NCI-H1694 (cell line): ENCODE measurements at places on chromosomes 1 and 21.
A peak's percentile ranks its signal among the peaks of the same experiment; 100 is the strongest.

DNA sequence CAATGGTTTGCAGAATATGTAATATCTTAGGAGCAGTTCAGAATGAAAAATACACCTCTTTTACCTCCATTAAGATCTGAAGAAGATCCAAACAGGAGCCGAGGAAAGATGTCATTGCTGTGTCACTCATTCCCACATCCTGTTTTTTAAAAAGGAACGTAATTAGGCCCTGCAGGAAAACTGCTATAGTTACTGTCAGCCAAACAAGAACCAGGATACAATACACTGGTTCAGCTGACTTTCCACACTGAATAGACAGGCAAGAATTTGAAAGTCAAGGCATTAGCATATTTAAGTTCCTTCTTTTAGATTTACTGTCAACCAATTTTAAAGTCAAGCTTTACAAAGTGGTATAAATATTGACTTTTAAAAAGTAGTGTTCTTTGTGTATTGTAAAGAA, 63.8 kb downstream of the IARS2 start:
- DNase-seq = no peak

- DNase-seq = no peak
These were observed 10.3 kb upstream of the PROX1 start for GRCh38 chr1:213977486-213977842.

- peak; percentile 32 for DNase-seq
These were observed 10.9 kb downstream of the S100PBP start for GRCh38 chr1:32828341-32828740.

GRCh38 chr1:5729636-5730145, 262.5 kb downstream of the NPHP4 start:
- no peak for DNase-seq

- DNase-seq = no peak
These were observed 10.4 kb upstream of the KLF17 start for GRCh38 chr1:44108241-44108640.

DNA sequence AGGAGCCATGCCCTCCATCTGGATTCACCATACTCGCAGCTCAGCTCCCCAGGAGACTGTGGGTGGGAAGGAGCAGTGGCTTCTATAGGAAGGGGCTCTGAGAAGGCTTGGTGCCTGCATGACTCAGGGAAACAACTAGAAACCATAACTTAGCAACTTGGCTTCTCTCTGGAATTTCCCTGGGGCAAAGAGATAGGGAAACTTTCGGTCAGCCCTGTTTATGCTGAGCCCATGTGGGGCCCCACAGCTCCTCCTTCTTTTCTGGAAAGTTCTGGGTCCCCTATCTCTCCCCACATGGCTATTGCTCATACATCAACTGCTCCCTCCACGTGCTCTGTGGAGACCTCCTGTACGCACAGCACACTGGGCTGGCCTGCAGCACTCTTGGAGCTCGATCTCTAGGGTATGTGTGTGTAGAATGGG, 39.3 kb downstream of the PLEKHA6 start:
- DNase-seq = no peak

- DNase-seq = no peak
These were observed 61.4 kb downstream of the ALG6 start for GRCh38 chr1:63428815-63429214.

GRCh38 chr1:45272913-45273371, 53.8 kb upstream of the HPDL start:
- no peak for DNase-seq

DNA sequence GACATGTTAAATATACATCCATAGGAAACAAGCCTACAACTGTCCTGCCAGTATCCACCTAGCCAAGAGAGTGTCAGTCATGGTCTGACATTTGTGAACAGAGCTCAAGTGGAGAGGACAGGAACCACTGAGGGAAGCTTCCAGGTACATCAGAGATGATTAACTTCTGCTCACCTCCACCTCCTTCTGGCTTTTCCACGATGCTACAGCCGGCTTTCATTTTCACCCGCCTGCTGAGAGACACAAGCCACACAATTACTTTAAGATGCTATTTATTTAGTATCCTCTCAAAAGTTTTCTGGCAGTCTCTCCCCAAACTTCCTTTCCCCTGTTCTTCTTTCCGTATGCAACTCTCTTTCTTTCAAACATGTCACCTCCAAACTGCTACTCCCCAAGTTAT, 2.1 kb downstream of the ETV3 start:
- no peak for DNase-seq

GRCh38 chr21:42836767-42837301, 42.5 kb downstream of the WDR4 start:
- no peak for DNase-seq

DNA sequence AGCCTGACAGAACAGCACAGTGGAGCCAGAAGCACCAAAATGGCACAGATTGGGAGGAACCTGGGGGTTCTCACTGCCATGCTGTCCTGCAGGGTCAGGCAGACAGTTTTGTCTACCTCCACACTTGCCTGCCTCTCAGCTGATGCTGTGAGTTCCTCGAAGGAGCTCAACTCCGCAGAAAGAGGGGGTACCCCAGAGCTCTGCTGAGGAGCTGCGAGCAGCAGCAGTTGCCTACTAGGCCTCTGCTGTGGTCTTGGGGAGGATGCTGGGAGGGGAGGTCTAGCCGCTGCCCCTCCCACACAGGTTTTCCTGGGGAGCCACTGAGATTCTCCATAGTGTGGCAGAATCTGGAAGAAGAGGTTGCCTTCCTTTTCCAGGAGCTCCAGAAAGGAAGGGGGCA, 192.5 kb downstream of the FOXD2 start:
- no peak for DNase-seq

DNA sequence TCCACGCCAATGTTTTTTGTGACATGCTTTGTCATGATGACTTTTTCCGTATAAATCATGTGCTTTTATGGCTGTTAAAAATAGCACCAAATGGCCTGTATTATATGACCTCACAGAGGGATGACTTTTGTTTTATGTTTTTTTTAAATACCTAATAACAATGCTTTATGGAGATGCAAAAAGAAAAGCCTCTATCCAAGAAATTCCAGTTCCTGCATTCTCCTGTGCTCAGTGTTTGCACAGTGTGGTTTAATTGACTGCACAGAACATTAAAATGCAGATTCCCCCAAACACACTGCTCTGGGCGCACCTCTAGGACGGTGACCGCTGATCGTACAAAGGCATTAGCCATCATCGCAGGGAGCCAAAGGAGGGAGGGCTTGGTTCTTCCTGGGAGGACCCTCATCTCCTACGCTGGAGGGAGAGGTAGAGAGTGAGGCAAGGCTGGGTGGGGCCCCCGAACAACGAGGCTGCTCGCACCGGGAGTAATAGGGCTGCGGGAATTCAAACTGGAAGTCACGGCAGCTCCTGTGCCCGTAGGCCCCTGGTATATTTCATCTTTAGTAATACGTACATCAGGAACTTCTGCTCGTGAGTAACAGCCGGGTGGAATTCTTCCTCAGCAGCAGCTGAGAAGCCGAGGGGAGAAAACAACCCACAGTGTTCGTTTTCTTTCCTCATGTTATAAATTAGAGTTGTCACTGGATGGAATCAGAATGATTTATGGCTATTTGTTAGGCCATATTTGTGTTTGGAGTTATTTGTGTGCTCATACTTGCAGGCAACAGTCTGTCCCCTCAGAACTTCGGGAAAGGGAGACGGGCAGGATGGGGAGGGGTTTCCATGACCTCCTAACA, 465.6 kb downstream of the CAMTA1 start:
- no peak for DNase-seq

DNA sequence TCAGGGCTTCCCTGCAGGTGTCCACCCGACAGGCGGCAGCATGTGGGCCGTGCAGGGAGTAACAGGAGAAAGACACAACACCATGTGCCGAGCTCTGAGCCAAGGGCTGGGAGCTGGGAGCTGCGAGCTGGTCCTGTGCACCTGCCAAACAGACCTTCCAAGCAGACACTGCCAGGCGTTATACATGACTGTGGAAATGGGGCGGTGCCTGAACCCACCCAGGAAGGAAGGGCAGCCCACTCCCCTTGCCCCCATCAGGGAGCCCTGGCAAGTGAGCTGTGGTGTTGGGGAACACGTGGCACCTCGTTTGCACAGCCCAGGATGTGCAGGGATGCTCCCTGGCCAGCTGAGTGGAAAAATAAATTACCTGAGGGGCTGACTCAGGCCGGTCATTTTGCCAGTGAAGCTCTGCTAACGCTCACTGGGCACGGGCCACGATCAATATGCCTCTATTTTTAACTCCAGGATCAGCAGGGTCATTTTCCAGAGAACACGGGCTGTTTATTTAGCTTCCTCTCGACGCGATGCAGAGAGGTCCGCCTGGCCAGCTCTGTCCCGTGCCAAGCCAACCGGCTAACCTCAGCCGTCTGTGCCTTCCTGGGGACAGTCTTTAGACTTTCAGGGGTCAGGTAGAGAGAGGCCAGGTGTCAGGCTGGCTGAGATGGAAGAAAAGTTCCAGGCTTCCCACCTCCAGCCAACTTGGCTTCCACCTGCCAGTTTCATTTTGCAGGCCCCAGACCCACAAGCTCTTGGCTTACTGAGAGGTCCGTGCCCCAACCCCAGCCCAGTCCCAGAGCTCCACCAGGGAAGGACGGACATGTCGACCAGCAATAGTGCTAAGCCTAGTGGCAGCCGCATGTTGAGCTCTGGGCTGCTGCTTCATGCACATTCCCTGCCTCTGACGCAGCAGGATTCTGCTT, 196.7 kb upstream of the VAMP3 start:
- no peak for DNase-seq

DNA sequence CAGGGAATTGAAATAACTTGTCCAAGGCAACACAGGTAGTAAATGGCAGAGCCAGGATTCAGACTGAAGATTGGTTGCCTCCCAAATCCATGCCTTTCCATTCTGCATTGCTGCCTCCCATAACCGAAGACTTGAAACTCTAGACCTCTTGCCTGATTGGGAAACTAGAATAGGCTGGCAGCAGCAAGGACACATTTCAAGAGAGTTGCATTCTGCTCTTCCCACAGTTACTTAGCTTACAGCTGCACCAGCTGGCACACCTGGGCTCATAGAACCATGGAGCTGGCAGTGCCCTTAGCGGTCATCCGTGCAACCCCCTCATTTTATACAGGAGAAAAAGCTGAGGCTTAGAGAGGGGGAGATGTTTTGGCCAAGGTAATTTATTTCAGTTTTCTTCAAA, 8.0 kb downstream of the TRNAU1AP start:
- DNase-seq = no peak

DNA sequence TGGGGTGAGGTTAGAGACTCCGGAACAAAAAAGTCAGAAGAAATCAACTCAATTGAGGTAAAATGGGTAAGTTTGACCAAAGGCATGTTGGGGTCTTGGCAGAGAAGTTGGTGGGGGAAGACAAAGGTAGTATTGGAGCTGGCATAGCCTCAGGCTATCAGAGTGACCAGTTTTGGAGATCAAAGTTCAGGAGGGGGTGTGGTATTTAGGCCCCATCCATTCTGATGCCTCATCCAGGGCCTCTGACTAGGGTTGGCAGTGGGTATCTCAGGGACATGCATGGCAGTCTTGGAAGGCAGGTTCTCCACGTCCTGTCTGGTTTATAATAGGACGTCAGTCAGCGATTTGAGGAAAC, 73.2 kb upstream of the TRABD2B start:
- DNase-seq = no peak

- no peak for DNase-seq
These were observed 35.0 kb upstream of the THEM4 start for GRCh38 chr1:151944126-151944856.

- peak; percentile 13 for DNase-seq
These were observed 197.9 kb upstream of the SGIP1 start for GRCh38 chr1:66335859-66336640.

DNA sequence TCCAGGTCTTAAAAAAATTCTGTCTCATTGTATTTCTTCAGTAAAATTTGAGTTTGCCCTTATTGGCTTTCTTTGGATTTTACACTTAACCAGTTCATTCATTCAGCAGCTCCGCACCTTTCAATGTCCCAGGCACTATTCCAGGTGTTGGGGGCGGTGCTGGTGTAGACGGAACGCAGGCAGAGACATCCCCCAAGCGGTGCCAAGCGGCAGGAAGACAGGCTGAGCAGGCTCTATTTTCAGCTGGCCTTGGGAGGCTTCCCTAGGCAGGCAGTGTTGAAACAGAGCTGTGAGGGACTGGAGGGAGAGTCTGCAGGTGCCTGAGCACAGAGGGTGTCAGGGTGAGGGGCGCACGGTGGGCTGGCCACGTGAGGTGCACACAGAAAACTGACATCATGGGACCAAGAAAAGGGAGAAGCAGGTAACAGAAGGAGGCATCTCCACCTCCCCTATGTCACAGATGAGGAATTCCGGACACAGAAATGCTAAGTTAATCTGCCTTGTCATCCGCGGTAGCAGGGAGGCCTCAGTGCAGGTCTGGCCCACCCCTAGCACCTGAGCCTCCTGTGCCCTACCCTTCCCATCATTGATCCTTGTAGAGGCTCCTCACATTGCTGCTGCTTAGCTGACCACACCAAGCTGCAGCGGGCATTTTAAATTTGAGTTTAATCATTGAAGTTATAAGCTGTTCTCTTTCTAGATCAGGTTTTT, 40.8 kb downstream of the SLC37A1 start:
- no peak for DNase-seq

DNA sequence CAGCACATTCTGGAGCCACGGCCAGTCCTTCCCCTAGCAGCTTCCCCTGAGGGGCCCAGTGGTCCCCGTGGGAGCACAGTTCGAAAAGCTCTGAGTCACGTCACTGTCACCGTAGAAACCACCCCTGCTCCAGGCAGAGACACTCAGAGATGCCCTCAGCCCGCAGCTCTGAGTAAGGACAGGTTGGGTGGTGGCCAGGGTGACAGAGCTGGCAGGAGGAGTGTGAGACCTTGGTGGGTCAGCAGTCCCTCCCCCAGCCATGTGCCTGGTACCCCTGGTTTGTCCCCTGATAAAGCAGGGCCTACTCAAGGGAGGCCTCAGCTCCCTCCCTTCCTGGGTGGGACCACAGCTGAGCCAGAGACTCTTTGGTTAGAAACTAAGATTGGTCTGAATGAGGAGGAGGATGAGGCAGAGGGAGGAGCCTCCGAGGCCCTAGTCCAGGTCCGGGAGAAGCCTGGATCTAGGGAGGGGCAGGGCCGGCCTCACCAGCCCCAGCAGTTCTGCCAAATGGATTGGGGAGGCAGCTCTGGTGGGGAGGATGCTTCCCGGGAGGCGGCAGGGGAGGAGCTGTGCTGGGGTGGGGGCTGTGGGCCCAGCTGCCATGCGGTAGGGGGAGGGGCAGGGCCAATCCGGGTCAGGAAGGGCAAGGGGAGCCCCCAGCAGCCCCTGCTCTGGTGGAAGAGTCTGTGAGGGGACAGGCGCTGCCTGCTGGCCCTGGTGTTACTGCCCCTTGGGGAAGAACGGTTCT, 55.2 kb downstream of the SLC9A1 start:
- DNase-seq = no peak

GRCh38 chr1:59714219-59714618, 100.5 kb upstream of the HOOK1 start:
- no peak for DNase-seq
